Stimulated activated CD4-positive, alpha-beta T cell treated with anti-CD3 and anti-CD28 coated beads, Interleukin-1b, Interleukin-23, amount 100 ng/mL, for 4 hours (primary cell): ENCODE measurements at places on chromosomes 1 and 21.

DNA sequence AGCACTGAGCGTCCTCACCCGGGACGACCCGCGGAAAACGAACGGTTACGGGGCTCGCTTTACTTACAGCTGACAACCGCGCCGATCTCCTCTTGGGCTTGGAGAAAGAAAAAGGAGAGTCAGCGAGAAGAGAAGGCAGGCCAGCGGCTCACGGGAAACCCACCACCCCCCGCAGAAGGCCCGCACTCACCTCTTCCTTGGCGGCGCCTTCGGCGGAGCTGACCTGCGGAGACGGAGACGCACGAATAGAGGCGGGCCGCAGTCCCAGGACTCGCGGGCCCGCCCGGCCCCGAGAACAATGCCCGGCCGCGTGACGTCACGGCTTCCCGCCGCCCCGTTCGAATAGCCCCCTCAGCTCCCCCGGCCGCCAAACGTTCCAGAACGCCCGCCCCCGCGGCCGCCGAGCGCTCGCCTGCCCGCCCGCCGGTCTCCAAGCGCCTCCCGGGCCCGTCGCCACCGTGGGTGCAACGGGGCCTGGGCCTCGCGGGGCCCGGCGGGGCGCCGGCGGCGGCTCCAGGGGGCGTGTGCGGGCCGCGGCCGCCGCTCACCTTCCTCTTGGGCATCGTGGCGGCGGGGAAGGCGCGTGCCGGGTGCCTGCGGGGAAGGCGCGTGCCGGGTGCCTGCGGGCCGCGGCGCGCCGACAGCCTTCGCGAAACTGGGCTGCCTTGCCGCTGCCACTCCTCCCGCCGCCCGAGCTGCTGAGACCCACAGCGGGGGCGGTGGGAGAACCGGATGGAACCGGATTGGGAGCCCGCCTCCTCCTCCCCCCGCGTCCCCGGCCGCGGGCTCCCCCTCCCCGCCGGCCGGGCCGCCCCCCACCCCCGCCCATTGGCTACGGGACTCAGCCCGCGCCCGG, at the start of gene HMGN1:
TSS of gene HMGN1 (minus strand) at position 734 of the 856 bp plus-strand sequence. CDS start at position 563, 171 bp downstream.
- peak; percentile 79 for DNase-seq

DNA sequence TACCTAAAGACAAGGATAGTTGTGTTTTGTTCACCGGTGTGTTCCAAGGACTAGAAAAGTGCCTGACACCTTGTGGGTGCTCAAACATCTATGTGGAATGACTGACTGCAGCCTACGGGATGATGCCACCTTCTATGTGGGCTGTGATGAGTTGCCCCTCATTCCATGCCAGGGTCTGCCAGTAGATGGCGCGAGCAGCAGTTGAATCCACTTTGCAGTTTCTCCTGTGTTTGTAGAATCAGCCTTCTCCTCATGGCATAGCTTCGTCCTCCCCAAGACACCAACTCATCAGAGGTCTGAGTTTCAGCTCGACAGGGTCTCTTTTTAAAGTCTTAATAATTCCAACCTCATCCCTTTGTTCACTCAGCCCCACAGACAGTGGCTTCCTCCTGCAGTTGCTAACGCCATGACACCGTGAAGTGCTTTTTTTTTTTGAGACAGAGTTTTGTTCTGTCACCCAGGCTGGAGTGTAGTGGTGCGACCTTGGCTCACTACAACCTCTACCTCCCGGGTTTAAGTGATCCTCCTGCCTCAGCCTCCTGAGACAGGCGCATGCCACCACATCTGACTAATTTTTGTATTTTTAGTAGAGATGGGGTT, 133.7 kb downstream of the CAPN8 start:
- DNase-seq = peak; percentile 19

DNA sequence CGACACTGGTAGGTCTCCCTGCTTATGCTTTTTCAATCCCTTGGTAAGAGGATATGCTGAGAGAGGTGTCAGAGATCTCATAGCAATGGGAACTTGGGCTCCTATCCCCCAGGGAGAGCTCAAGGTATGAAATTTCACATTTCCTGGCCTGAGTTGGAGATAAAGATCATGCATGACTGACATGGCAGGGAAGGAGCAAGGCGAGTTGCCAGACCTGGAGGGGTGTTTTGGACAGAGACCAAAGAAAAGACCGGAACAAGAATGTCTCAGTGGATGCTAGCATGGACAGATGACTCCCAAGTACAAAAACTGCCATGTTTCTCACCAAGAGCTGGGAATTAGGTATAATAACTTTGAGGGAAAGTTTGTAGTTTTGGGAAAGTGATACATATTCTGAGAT, 334.1 kb upstream of the B3GALT2 start:
- DNase-seq = no peak

DNA sequence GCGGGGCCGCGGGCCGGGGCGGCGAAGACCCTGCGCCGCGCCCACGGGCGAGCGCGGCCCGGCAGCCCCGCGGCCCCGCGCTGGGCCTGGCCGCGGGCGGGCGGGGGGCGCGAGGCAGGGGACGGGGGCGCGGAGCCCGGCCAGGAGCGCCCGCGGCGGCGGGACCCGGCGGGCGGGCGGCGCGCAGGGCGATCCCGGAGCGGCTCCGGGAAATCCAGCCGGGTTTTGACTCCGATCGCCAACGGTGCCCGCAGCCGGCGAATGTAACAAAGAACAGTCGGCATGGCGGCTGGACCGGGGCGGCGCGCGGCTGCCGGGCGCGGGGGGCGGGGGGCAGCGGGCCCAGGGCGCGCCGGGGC, 334 bp downstream of the PRDM15 start:
- DNase-seq = peak; percentile 71

DNA sequence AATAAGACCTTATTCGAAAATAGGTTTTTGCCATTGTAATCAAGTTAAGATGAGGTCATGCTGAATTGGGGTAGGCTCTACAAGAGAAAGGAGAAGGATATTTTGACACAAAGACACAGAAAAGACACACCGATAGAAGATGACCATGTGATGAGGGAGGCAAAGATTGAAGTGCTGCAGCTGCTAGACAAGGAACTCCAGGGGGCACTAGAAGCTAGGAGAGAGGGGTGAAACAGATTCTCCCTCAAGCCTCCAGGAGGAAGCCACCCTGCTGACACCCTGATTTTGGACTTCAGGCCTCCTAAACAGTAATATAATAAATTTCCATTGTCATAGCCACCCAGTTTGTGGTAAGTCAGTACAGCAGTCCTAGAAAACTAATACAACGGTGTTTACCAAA, 506.8 kb upstream of the CAMK1G start:
- DNase-seq = no peak

- DNase-seq = no peak
Observed at GRCh38 chr1:44328671-44329416, 26.2 kb downstream of the ERI3 start.

GRCh38 chr1:53317646-53318539, 10.0 kb downstream of the LRP8 start:
- no peak for DNase-seq

DNA sequence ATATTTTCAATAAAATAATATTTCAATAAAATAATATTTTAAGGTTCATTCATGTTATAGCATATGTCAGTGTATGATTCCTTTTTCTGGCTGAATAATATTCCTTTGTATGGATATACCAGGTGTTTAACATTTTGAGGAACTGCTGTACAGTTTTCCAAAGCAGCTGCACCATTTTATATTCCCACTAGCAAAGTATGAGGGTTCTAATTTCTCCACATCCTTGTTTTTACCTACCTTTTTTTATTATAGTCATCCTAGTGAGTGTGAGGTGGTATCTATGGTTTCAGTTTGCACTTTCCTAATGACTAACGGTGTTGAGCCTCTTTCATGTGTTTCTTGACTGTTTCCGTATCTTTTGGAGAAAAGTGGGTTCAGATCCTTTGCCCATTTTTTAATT, 5.2 kb downstream of the DEGS1 start:
- no peak for DNase-seq

- no peak for DNase-seq
Observed at GRCh38 chr1:119594376-119594775, 53.7 kb downstream of the ZNF697 start.

DNA sequence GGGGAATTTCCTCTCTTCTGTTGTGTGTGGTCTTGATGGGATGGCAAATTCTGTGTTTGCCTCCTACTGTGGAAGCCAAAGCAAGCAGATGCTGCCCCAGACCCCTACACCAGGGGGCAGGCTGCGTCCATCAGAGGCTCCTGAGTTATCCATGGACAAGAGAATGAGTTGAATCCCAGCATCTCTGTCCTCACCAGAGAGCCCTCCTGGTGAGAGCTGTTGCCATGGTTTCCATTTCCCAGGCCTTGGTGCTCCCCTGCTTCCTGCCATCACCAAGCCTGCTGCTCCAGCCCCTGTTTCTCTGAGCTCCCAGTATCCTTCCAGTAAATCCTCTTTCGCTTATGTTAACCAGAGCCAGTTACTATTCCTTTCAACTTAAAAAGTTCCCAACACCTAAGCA, 20.4 kb upstream of the GNG12 start:
- no peak for DNase-seq

DNA sequence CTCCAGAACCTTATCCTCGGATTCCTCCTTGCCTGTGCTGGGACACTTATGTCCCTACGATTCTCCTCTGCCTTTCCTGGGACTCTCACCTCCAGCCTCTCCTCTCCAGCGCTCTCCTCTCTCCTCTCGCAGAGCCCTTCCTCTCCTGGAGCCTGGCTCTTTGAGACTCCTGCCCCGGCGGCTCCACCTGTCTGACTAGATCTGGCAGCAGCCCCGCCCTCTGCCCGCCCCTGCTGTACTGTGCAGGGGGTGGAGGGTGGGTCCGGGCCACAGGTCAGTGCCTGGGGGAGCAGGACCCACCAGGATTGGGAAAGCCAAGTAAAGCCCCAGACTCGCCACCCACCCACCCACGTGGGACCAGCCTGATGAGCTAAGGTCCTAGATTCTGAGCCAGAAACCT, 1.6 kb downstream of the ELOVL1 start:
- no peak for DNase-seq

DNA sequence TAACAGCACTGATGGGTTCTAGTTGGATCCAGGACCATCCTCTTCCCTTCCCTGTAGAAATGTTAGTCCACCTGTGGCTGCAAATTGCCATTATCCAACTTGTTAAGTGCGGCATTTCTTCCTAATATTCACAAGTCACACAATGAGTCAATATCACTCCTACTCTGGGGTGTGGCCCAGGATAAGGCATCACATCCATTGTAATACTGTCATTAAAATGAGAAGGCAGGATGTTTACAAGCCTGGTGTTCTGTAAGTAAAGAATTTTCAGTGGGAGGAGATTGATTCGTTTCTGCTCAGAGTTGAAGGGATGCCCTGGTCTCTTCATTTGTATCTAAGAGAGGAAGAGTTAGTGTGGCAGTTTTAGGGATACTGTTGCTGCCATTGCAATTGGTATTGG, 18.1 kb upstream of the ARHGAP29 start:
- DNase-seq = no peak

- peak; percentile 37 for DNase-seq
Observed at GRCh38 chr1:5991381-5992025, 722 bp downstream of the NPHP4 start.

DNA sequence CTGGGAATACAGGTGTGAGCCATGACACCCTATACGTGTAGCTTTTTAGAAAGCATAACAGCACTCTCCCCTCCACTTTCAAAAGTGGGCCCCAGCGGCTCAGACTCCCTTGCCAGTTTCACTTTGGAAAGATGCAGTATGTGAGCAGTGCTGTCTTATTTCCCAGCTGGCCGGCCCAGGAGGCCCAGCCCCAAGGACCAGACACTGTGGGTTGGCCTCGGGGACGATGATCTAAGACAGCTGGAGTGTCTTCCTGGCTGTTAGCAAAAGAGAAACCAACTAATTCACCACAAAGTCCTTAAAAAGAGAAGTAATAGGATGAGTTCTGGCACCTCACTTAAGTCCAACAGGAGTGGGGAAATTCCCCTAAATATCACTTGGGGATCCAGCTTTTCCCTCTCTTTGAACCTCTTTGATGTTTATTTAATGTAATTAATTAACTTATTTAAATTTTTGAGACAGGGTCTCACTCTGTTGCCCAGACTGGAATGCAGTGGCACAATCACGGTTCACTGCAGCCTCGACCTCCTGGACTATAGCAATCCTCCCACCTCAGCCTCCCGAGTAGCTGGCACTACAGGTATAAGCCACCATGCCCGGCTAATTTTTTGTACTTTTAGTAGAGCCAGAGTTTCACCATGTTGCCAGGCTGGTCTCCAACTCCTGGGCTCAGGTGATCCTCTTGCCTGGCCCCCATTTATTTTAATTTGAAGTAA, 17.6 kb upstream of the CLIC4 start:
- DNase-seq = no peak

DNA sequence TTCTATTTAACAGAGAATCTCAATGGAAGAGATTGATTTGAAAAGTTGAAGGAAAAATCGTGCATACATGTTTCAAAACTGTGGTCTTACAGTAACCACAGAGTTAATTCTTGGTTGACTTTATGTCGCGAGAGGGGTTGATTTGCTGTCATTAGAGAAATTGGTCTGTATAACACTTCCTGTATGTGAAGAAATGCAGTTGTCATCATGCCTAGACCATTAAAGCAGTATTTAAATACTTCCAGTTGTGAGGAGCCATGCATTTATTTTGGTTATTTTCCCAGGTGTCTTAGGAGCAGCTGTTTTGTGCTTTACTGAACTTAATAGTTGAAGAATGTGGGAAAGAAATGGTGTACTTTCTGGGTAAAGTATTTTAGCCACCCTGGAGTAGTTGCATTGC, 76.2 kb downstream of the NFIA start:
- DNase-seq = no peak

GRCh38 chr1:207393610-207394009, 60.5 kb upstream of the CR2 start:
- no peak for DNase-seq

- no peak for DNase-seq
Observed at GRCh38 chr1:209023790-209024189, 559.7 kb upstream of the CAMK1G start.

DNA sequence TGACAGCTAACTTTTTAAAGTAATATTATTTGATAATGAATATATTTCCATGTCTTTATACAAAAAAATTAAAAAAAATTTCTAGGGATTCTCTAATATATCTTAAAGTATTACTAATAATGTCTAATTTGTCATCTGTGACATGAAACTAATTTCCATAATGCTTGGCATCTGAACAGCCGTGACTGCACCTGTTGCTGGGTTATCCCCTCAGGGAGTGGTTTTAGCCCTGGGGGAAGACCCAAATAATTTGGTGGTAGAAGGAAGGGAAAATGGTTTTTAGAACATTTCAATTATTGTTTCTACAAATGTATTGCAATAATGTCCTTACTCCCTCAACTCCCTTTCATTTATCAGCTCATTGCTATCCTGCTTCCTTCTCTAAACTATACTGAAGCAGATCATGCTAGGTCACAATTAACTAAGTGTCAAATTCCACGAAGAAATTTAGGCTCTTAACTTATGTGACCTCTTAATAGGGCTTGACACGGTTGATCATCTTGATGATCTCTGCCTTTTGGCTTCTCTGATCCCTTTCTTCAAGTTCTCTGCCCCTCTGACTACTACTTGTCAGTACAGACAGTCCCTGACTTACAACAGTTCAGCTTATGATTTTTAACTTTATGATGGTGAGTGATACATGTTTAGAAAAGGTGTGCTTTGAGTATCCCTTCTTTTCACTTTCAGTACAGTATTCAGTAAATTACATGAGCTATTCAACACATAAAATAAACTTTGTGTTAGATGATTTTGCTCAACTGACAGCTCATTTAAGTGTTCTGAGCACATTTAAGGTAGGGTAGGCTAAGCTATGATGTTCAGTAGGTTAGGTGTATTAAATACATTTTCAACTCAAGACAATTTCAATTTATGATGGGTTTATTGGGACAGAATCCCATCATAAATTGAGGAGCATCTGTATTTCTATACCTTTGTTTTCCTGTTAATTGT, 26.4 kb upstream of the DPH5 start:
- DNase-seq = no peak
